Stimulated activated CD8-positive, alpha-beta memory T cell treated with anti-CD3 and anti-CD28 coated beads, Interleukin-4, amount 100 ng/mL, for 1 hour (primary cell): ENCODE measurements at places on chromosomes 12 and 14.

DNA sequence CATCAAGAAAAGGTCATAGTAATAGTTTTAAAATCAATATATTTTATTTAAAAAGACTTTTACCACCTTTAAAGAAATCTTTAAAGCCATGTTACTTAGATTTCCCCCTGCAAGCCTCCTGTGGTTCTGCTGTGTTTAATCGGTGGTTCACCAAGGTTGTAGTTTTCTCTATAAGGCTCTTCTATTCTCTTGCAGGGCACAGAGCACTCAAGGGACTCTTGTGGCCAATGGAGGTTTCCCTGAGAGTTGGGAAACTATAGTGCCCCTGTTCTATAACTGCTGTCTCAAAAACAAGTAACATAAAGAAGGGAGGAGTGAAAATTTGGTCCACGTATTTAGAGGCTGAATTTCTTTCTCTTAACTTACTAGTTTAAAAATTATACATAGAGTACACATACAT is 25.0 kb downstream of the DACT1 start:
- DNase-seq: no peak

- DNase-seq: no peak
These were observed 60.4 kb downstream of the KITLG start for GRCh38 chr12:88519802-88520435.

DNA sequence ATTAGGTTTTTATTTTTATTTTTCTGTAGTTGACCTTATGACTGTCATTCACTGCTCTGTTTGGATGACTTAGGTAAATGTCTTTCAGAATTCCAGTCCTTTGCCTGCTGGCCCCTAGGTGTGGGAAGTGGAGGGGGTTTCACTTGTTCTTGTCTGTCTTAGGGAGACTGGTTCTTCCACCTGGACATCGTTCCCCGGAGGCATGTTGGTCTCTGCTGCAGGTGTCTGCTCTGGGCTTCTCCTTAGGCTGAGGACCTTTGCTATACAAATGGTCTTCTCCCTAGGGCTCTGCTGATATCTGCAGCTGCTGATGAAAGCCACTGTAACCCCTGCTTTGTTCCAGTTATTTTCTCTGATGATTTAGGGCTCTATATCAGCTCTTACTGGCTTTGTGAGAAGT is 97.1 kb downstream of the OTOGL start:
- no peak for DNase-seq

GRCh38 chr12:29241821-29242591 is 92.9 kb downstream of the FAR2 start:
- DNase-seq: no peak

GRCh38 chr14:88351966-88352691 is 29.1 kb upstream of the KCNK10 start:
- DNase-seq: no peak

DNA sequence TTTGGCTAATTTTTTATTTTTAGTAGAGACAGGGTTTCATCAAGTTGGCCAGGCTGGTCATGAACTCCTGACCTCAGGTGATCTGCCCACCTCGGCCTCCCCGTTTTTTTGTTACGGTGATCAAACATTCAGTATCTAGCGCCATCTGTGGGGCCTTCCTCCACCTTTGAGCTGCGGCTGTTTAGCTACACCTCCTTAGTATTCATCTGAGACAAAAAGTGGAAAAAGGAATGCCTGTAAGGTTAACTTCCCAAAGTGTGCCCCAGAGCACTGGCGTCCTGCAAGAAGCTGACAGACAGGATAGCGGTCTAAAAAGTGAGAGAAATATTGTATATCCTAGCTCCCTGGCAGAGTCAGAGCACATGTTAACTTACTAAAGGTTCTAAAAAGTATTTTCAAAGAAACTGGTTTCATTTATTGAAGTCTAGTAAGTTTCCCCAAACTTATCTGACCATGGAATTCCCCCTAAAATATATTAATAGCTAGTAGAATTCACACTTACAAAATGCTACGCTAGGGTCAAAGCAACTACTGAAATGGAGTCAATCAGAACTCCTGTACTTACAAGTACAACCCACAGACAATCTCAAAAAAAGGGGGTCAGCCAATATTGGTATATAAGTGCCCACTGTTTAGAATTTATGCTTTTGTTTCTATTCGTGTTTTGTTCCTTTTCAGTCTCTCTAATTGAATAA is 59.1 kb downstream of the DUSP16 start:
- DNase-seq: no peak

- DNase-seq: no peak
These were observed 99.0 kb downstream of the LIN7A start for GRCh38 chr12:80838708-80839107.

DNA sequence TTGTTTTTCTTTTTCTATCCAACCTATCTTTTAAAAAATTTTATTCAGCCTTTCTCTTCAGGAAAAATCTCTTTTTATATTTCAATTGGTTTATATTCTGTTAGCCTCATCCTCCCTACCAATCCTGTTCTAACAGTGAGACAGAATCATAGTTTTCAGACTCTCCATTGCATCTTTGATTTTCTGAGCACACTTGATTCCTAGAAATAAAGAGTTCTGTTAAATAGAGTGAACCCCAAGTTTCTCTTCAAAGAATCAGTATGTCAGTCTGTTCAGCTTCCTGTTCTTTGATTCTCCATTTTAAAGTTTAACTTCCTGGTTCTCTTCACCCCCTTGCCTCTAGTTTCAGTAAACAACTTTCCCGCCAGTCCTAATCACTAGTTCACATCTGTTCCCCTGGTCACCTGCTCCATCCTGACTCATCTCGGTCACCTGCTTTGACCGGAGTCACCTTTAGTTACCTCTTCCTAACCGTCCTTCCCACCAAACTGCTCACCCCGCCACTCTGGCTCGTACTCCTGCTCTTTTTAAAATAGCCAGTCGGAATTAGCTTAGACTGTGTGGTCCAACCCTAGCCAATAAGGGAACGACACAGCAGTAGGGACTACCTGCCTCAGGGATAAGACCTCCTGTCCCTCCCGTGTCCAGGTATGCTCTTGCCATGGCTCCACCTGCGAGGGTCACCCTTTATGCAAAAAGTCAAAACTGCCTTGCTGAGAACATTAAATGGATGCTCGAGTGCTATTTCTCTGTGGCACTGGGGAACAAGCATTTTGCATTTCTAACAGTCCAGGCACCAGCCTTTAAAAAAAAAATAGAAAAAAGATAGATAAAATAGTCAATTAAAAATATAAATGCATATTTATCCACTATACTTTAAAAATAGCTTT is 48.4 kb downstream of the DDX51 start:
- no peak for DNase-seq

DNA sequence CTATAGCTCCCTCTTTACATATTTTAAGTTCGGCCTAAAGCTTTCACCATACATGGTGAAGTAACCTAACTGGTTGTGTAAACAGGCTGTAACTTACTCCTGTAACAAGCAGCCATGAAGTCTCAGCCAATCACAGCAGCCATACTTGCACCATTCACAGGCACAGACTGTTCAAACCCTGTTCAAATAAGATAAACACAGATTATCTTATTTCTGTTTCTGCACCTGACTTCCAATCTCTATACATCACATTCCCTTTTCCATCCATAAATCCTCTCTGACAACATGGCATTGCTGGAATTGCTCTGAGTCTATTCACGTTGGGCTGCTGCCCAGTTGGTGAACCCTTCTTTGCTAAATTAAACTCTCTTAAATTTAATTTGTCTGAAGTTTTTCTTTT is 34.5 kb upstream of the ARID2 start:
- DNase-seq: no peak

- DNase-seq: no peak
These were observed 2.3 kb upstream of the RNASE4 start for GRCh38 chr14:20682127-20682434.

DNA sequence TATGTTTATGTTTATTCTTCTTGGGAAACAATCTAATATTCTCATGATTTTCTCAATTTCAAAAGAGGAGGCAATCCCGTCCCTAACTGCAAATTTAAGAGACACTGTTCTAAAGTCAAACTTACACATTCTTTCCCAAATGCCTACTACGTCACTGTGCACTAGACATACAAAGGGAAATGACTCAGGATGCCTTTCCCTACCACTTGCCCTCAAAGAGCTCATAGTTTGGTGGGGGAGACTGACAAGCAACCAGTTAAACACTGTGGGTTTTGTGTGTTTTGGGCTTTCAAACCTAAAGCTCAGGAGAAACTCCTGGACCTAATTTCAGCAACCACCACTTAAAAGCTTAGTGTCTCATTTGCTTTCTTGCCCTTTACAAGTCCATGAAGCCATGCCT is 58.4 kb downstream of the ATP2B1 start:
- DNase-seq: no peak

DNA sequence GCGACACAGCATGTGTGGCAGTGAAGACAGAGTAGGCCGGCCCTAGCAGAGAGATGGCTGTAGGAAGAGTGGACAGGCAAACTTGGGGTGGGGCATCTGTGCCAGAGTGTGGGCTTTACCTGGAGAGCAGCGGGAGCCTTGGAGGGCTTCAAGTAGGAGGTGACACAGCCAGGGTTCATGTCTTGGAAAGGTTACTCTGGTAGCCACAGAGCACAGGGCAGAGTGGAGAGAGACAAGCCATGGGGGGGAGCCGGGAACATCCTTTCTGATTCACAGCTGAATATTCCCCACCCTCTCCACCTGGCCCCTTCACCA is 53.5 kb upstream of the DIO3 start:
- DNase-seq: no peak

GRCh38 chr12:132343294-132344004 is 14.1 kb upstream of the GALNT9 start:
- DNase-seq: no peak

DNA sequence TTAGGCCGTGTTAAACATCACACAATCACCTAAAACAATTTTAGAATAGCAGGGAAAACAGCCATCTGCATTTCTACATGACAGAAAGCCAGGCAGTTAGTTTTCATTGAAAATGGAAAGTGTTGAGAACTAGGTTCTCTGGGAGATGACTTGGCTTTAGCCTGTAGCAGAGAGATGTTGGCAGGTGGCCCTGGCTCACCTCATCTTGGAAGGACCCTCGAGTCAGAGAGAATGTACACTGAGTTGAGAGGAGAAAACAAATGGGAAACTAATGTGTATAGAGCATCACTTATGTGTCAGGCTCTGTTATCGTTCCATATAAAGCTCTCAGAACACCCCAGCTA is 51.9 kb downstream of the SUSD6 start:
- no peak for DNase-seq

DNA sequence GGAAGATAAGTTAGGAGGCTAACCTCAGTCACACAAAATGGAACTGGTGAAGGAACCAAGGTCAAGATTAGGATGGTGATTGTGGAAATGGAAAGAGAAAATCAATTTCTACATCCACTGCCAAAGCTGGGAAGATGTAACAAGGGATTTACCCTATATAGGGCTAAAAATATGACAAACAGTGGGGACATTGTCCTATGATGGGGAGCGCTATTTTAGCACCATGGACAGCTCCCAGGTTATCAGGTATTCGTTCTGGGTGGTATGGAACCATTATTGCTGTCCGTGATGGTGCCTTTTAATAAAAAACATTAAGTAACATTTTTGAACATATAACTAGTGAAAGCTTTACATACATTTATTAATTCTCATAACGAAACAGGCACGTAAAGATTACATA is 124.0 kb downstream of the NDUFA12 start:
- DNase-seq: no peak

DNA sequence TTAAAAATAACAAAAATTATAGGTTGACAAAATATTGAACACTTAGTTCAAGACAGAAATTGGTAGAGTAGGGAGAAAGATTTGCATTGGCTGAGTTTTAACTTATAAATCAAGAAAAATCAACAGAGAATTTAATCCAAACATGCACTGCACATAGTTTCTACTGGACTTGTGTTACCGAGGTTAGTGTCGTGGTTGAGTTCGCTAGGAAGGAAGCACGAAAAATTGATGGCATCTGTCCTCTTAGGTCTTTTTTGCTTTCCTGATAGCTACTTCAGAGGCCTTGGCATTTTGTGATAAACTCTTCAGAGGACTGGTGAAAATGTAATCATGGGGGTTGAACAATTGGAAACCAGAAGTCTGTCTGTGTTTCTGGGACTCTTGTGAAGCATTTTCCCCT is 392.9 kb downstream of the NUAK1 start:
- DNase-seq: no peak

- DNase-seq: no peak
These were observed 274.9 kb downstream of the PAWR start for GRCh38 chr12:79415746-79416435.

DNA sequence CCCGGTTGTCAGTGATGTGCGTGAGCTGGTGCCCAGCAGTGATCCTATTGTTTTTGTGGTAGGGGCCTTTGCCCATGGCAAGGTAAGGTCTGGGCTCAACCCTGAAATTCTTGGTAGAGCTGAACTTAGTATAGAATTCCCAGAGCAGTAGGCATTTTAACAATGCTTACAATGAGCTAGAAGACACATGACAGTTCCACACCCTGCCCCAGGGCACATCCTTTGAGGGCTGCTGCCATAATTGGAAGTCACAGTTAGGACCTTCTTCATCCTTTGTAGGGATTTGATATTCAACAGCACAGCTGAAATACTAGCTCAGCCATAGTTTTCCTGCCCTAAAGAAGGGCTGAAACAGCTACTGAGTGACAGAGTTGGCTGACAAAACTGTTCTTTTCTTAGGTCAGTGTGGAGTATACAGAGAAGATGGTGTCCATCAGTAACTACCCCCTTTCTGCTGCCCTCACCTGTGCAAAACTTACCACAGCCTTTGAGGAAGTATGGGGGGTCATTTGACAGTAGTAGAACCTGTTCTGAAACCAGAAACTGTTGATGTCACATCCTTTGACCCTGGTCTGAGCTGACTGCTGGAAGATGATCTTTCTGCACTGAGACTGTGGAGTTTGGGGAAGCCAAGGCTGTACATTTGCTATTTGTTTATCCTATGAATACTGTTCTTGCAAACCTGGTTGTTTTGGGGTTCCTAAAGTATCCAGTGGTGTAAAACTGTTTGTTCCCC is 4.8 kb downstream of the EMG1 start:
- no peak for DNase-seq

- DNase-seq: no peak
These were observed 62.9 kb downstream of the EPS8 start for GRCh38 chr12:15726027-15726877.

DNA sequence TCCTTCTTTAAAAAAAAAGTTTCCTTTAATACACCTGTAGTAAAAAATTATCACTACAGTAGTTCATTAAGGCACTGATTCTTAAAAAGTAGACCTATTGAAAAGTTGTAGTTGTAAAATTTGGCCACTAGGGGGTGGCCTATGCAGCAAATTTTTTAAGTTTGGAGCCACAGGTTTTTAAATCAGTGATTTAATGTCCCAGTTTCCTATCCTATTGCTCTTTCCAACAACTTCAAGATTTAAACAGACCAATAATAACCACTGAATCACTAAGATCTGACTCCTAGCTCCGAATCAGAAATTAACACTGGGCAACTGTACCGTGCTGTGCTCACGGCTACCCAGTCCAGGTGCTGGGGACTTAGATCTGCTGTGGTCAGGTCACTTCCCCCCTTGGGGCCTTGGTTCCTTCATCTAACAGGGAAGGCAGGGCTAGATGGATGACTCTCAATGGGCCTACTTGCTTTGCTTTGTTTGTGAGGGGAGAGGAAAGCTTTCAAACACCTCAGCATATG is 279.3 kb downstream of the MED13L start:
- DNase-seq: no peak
